Muscle of back (tissue), 13 donors: ENCODE measurements at places on chromosomes 5 and 9. TPM values are rescaled to one million over a fixed set of nuclear protein-coding genes. Genes with fewer than 3 reads are reported as not detected.

OCLN gene
- 3.0 TPM for polyA plus RNA-seq

LRRC70 gene
- polyA plus RNA-seq = 6.3 TPM

IL3 gene
- polyA plus RNA-seq = not detected

HAPLN1 gene
- polyA plus RNA-seq = not detected

TMEM141 gene
- polyA plus RNA-seq = 40.1 TPM

MYOT gene
- 311 TPM for polyA plus RNA-seq

NME5 gene
- 1.2 TPM for polyA plus RNA-seq

SV2C gene
- polyA plus RNA-seq = 0.04 TPM

ZNF367 gene
- polyA plus RNA-seq = 5.9 TPM

BTNL3 gene
- 0.09 TPM for polyA plus RNA-seq

PCDHGA9 gene
- 3.4 TPM for polyA plus RNA-seq

MLANA gene
- 8.2 TPM for polyA plus RNA-seq

ANKRD31 gene
- polyA plus RNA-seq = 0.22 TPM

CCDC192 gene
- 0.28 TPM for polyA plus RNA-seq

FCN2 gene
- polyA plus RNA-seq = not detected

PHYHD1 gene
- polyA plus RNA-seq = 39.7 TPM

NEUROG1 gene
- polyA plus RNA-seq = not detected

RNF38 gene
- 31.1 TPM for polyA plus RNA-seq

GZMA gene
- 1.6 TPM for polyA plus RNA-seq

CACNA1B gene
- 0.49 TPM for polyA plus RNA-seq

REEP2 gene
- 9.4 TPM for polyA plus RNA-seq

PCDHA8 gene
- polyA plus RNA-seq = 0.11 TPM

ANKRD34B gene
- polyA plus RNA-seq = 0.42 TPM

EGR1 gene
- 118 TPM for polyA plus RNA-seq

ARHGEF28 gene
- 2.9 TPM for polyA plus RNA-seq

STPG3 gene
- polyA plus RNA-seq = 0.16 TPM

RNF180 gene
- 0.86 TPM for polyA plus RNA-seq

IL7R gene
- 6.5 TPM for polyA plus RNA-seq

LECT2 gene
- not detected for polyA plus RNA-seq

TLN1 gene
- 108 TPM for polyA plus RNA-seq

SHC3 gene
- 0.82 TPM for polyA plus RNA-seq

WNT8A gene
- not detected for polyA plus RNA-seq

PCDHGA3 gene
- 1.6 TPM for polyA plus RNA-seq
